Tibial nerve (tissue), 4 donors: ENCODE measurements at places on chromosomes 6 and 20. TPM values are rescaled to one million over a fixed set of nuclear protein-coding genes. Genes with fewer than 3 reads are reported as not detected.

DNA sequence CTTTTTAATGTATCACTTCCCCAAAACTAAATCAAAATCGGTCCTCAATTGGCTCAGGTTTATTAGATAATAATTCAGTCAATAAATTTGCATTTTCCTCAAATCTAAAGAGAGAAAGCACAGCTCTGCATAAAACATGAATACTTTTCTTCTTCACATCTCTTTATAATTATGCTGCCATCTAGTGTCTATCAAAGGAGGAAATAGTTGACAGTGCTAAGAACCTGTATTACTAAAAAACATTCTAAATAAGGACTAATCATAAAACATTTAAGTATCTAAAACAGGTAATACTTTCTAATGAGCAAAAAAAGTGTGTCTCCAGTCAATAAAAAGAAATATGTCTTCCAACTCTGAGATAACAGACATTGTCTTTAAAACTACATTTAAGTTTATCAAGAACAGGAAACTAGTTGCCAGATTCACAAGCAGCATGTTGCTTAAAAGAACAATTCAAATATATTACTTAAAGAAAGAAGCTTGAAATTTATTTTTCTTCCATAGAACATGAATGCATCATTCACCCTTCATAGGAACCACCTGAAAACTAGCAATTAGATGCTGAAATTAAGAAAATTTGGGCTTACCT is 56.5 kb upstream of the DST start:
- H3K27me3 ChIP-seq: no peaks in the 10 kb centered on the region
- H3K4me1 ChIP-seq: no peaks in the 10 kb centered on the region
- H3K36me3 ChIP-seq: no peaks in the 10 kb centered on the region
- no peak overlapping the region for H3K4me3 ChIP-seq
- no peak overlapping the region for H3K27ac ChIP-seq
- DNase-seq: no peak

- no peak for DNase-seq
- peaks cover 6% of the 10 kb centered on the region for H3K4me1 ChIP-seq
- H3K27me3 ChIP-seq: no peaks in the 10 kb centered on the region
Observed at GRCh38 chr20:22686097-22686496, 101.7 kb upstream of the FOXA2 start.

DNA sequence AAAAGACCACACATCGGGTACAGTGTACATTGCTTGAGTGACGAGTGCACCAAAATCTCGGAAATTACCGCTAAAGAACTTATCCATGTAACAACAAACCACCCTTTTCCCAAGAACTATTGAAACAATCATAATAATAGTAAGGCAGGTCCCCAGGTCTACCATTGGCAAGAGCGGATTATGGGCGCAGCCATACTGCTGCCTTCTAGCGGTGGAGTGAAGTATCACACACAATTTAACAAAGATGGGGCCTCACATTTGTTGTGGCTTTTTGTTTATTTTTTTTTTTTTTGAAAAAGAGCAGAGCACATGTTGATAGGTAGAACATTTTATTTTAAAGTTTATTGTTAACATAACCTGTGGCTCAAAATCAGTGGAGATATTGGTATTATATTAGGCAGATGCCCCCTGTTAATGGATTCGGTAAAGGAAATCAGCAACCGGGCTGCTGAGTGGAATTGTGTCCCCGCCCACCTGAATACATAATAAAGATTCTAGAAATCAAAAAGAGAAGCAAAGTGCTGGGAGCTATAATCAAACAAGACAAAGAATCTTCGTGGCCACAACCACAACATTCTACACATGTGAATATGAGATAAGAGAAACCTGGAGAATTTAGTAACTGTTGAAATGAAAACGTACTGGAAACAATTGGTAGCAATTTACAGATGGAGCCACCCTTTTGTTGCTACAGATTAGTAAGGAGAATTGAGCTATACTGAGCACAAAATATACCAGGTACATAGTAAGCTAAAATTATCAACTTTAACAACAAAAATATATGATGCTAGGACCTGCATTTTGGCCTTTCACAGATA is 94.2 kb upstream of the EXOC2 start:
- no peaks in the 10 kb centered on the region for H3K36me3 ChIP-seq
- H3K27ac ChIP-seq: no peak overlapping the region

GRCh38 chr6:37451441-37452193 is 18.6 kb downstream of the CMTR1 start:
- no peaks in the 10 kb centered on the region for H3K27me3 ChIP-seq
- DNase-seq: no peak
- no peaks in the 10 kb centered on the region for H3K4me1 ChIP-seq
- H3K4me3 ChIP-seq: no peak overlapping the region
- H3K27ac ChIP-seq: no peak overlapping the region
- peaks cover 16% of the 10 kb centered on the region for H3K36me3 ChIP-seq

DNA sequence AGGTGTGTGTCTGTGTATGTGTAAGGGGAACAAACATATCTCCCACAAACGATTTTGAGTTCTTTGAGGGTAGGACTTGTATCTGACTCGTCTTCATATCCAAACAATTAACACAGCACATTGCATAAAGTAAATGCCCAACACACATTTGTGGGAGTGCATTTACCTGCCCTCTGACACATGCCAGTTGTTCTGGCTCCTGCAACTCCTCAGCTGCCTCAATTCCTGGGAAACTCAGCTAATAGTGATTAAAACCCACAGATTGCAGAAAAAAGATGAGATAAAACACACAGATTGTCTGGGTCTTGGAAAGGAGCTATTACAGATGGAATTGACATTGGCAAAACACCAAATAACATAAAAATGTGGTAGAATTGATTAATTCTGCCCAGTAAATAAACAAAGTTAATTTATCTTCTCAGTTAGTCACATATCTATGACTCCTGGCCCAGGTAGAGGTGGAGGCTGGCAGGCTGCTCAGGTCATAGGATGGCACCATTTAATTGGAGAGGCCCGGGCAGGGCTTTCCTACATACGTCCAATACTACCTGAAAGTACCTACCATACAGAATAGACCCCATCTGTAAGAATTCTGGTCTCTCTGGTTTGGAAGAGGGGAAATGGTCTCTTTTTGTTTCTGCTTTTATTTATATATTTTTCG is 71.5 kb upstream of the IFNGR1 start:
- no peak overlapping the region for H3K27ac ChIP-seq
- H3K36me3 ChIP-seq: no peaks in the 10 kb centered on the region
- no peaks in the 10 kb centered on the region for H3K27me3 ChIP-seq
- H3K4me1 ChIP-seq: no peaks in the 10 kb centered on the region
- DNase-seq: no peak
- H3K4me3 ChIP-seq: no peak overlapping the region

DNA sequence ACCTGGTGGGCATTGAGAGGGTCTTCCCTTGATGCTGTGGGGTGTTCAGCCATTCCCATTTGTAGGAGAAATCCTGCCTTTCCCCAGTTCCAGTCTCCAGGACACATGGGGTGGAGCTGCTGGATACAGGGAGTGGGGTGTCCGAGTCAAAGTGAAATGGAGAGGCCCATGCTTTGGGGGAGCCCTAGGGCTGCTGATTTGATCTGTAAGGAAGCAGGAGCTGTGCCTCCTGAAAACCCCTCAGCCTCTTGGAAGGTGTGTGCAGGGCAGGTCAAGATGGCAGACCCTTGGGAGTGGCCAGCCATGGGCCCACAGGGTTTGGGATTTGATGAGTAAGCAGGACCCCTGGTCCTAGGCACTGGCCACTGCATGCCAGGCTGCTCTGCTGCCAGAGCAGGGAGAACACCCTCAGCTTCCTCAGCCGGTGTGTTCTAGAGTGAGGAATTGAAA is 82.0 kb downstream of the SERAC1 start:
- no peaks in the 10 kb centered on the region for H3K27me3 ChIP-seq
- no peak for DNase-seq
- no peak overlapping the region for H3K27ac ChIP-seq
- H3K4me3 ChIP-seq: no peak overlapping the region
- no peaks in the 10 kb centered on the region for H3K4me1 ChIP-seq

GRCh38 chr20:54485631-54486030 is 10.2 kb downstream of the DOK5 start:
- no peaks in the 10 kb centered on the region for H3K27me3 ChIP-seq
- H3K4me3 ChIP-seq: no peak overlapping the region
- H3K27ac ChIP-seq: no peak overlapping the region
- DNase-seq: no peak
- H3K36me3 ChIP-seq: no peaks in the 10 kb centered on the region
- no peaks in the 10 kb centered on the region for H3K4me1 ChIP-seq

DNA sequence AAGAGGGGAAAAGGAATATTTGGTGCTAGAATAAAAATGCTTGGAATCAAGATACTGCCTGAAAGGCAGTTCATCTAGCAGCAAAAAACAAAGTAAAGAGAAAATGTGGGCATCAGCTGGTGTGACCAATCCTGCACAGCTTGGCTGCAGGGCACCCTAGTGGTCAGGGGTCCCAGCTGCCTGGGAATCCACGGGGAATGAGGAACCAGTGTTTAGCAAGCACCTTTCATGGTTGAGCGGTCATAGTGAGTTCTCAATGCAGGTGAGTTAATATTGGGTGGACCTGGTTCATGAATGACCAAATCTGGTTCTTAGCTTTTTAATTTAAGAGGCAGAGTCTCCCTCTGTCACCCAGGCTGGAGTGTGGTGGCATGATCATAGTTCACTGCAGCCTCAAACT is 53.3 kb downstream of the CAP2 start:
- DNase-seq: no peak
- no peaks in the 10 kb centered on the region for H3K27me3 ChIP-seq
- H3K4me3 ChIP-seq: no peak overlapping the region
- no peaks in the 10 kb centered on the region for H3K4me1 ChIP-seq
- H3K27ac ChIP-seq: no peak overlapping the region
- no peaks in the 10 kb centered on the region for H3K36me3 ChIP-seq

GRCh38 chr20:38747495-38748096 is 664 bp upstream of the ACTR5 start:
- no peak for DNase-seq
- H3K27ac ChIP-seq: peak overlapping the region; percentile 95
- peaks cover 25% of the 10 kb centered on the region for H3K4me1 ChIP-seq
- H3K36me3 ChIP-seq: no peaks in the 10 kb centered on the region
- H3K4me3 ChIP-seq: peak overlapping the region; percentile 83

DNA sequence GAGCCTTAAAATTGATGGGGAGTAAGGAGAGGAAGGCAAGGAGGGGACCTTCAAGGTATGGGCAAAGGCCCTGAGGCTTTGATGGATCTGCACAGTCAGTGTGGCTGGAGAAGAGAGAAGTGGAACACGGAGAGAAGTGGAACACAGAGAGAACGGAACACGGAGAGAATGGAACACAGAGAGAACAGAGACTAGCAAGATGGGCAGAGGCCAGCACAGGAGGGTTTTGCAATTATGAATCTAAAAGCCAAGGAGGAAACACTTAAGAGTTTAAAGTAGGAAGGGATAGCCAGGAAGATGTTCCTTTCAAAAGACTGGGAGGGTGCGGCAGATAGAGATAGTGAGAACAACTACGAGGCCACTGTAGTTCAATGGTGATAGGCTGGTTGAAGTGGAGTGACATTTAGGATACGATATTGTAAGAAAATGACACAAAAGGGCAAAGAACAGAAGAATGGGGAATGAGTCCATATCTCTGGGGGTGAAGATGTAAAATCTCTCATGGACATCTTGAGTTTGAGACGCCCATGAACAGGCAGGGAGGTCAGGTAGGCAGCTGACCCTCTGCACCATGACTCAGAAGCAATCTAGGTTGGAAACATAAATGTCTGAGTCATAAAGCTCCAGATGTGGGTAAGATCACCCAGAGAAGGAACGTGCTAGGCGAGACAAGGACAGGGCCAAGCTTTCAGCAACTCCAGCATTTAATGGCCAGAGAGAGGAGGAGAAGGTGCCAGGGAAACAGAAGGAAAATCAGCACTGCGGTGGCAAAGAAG is 25.4 kb downstream of the ZMYND8 start:
- no peak for DNase-seq
- H3K4me1 ChIP-seq: peaks cover 82% of the 10 kb centered on the region
- H3K36me3 ChIP-seq: no peaks in the 10 kb centered on the region
- H3K4me3 ChIP-seq: no peak overlapping the region
- no peaks in the 10 kb centered on the region for H3K27me3 ChIP-seq
- H3K27ac ChIP-seq: peak overlapping the region; percentile 8

DNA sequence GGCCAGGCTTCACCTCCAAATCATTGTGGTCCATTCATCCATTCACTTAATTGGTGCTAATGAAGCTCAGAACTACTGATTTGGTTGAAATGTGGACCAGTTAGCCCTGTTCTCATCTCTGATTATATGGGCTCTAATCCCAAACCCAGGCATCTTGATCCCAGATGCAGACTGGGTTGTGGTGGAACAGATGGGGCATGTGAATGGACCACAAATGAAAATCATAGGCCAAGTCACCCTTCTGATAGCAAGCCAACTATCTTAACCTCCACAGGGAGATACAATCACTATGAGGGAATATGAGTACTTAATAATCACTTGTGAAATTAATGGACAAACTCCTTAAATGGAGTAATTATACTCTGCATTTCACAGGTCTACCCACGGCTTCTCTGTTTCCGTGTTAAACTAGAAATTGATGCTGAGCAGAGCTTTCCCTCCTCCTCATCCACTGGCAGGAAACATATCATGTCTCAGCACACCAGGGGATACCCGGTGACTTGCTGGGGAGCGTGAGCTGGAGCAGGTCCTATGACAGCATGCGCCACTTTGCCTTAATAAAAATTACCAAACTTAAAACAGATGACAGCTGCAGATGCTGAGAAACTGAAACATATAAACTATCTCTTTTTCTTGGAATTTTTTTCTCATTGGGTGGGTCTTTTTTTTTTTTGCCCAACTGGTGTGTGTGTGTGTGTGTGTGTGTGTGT is 108.8 kb upstream of the HEY2 start:
- H3K27me3 ChIP-seq: no peaks in the 10 kb centered on the region
- no peaks in the 10 kb centered on the region for H3K4me1 ChIP-seq
- no peak overlapping the region for H3K27ac ChIP-seq
- no peak overlapping the region for H3K4me3 ChIP-seq

GRCh38 chr6:44309092-44309491 is 4.1 kb downstream of the AARS2 start:
- H3K27me3 ChIP-seq: no peaks in the 10 kb centered on the region
- DNase-seq: no peak
- H3K27ac ChIP-seq: no peak overlapping the region
- peaks cover 8% of the 10 kb centered on the region for H3K4me1 ChIP-seq
- H3K36me3 ChIP-seq: peaks cover 78% of the 10 kb centered on the region

The HTR1B gene
- 0.44 TPM for total RNA-seq

The TMEM74B gene
- 2.1 TPM for total RNA-seq

The ZSCAN23 gene
- total RNA-seq: 1.5 TPM
